ENCODE measurements at places on chromosomes 2 and 18.
A peak's percentile ranks its signal among the peaks of the same experiment; 100 is the strongest.

DNA sequence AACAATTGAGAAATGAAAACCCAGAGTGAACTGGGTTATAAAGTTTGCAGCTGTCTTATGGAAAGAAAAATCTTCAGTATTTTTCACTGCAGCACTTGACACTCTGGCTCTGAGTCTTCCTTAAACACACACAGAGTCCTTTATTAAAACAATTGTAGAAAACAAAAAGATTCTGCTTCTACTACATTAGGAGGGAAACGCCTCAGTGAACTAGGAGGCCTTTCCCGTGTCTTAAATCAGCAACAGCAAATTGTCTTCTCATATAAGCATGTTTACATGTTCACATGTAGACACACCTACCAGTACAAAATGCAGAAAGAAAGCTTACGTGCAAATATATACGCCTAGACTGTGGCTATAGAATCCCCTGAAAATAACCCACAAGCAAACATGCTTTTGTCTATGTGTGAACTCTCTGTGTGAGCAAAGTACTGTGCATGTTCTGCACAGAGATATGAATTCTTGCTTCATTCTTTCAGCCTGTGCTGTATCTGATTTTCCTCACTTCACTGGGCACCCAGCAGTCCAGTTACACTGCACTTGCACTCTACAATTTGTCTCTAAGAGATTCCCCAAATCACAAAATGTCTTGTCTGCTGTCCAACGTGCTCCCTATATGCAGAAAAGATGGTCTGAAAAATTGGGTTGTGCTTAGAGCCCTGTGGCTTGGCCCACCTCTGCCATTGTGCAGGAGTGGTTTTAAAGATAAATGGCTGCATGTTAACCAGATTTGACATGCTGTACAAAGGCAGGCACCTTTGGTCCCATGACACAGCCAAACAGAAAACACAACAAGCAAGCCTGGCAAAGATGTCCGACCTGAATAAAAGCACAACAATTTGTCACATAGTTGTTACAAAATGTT is 24.5 kb downstream of the ZEB2 start:
- no peak for DNase-seq

DNA sequence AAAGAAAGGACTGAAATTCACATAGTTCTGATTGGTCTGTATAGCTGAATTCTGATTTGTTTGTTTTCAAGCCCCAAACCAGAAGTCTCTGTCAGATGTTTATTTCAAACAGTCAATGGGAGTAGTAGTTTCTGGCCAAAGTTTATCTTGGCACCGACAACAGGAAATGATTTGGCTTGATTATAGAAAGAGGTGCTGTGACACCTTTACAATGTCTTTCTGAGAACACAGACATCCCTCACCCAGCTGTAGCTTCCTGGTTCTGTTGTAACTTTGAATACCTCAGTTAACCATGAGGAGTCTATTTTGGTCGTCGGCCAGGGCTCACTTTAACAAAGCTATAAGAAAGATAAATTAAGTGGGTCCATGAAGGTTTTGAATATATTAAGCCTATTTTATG is 545.0 kb upstream of the ZNF804A start:
- DNase-seq, result no peak

GRCh38 chr2:130887643-130888042 is 50.9 kb downstream of the ARHGEF4 start:
- DNase-seq, result no peak

DNA sequence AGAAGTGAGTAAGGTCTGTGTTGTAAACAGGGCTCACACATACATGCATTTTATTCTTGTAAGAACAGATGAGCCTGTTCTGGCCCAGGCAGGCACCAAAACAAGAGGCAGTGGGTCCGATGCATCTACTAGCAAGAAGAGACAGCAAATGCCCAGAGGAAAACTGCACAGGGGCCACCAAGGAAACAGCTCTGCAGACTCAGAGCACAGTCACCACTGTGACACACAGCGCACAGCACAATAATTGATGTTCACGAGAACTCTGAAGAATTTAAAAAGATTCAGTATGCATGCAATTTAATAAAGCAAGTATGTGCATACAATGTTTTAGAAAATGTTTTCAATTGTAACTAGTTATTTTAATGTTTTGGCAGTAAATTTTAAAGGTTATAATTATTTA is 24.8 kb downstream of the LONRF2 start:
- DNase-seq, result no peak

DNA sequence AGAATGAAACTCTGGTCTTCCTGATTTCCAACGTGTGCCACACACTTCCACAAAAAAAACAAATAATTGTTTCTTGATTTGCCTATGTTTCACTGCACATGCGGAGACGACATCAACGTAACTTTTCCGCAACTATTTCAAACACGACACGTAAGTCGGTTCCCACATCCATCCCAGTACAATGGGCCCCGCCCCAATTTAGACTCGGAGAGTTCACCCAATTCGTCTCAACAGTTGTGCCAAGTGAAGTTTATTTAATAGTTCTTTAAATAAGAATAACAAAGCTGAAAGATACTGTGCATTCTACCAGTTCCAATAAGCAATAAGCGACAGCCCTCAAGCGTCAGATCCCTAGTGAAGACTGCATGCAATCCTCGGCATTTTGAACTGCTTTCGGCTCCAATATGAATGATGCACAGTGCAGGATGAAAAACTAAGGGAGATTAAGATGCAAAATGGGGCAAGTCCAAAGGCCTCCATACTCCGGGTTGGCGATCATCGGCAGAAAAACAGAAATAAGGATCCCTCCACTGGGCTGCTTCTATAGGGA is 664 bp downstream of the CCT4 start:
- DNase-seq, result no peak

GRCh38 chr18:28048612-28049011 is 128.3 kb downstream of the CDH2 start:
- no peak for DNase-seq

DNA sequence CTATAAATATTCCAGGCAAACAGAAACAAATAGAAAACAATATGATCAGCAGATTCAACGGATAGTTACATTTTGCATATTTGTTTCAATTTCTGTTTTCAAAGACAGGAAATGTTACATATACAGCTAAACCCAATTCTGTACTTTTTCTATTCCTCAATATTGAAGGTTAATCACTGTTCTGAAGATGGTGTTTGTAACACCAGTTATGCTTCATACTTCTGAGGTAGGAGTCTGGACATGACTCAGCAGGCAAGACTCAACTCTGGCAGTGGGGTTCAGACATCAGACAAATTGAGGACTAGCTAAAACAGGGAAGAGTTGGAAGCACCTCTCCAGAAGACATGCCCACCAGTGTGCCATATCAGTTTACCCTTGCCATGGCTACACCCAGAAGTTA is 16.6 kb downstream of the SERPINB13 start:
- no peak for DNase-seq

- no peak for DNase-seq
These were observed 183.7 kb downstream of the NRP2 start for GRCh38 chr2:205865905-205866441.

GRCh38 chr2:45816272-45816671 is 164.8 kb downstream of the PRKCE start:
- no peak for DNase-seq

GRCh38 chr2:218893349-218894150 is 12.9 kb downstream of the WNT10A start:
- no peak for DNase-seq

GRCh38 chr2:237864444-237864931 is 5.1 kb downstream of the RAMP1 start:
- DNase-seq, result no peak

DNA sequence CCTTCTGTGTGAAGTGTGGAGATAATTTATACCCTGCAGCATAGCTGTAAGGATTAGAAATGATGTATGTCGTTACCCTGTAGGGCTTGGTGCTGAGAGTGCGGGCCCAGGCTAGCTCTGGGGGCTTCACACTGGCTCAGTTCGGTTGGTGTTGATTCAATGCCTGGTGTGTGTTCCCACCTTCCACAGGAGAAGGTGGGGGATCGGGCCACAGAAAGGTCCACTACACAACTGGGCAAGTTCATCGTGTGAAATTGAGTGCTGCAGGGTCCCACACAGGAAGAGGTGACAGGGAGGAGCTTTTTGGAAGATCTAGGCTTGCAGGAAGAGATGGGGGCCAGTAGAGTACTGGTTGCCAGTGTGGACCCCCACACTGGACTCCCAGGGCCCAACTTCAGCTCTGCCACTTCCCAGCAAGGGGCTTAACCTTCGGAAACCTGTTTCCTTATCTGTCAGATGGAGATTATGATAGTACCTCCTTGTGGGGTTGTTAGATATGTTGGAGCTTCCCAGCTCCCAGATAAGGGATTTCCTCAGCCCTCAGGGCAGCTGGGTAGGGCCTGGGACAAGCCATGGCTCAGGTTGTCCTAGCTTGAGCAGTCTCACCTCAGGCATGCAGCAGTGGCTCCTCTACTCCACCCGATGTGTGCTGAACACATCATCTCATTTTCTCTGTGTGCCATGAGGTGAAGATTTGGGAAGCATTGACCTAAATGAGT is 71.5 kb downstream of the TMEM247 start:
- no peak for DNase-seq

DNA sequence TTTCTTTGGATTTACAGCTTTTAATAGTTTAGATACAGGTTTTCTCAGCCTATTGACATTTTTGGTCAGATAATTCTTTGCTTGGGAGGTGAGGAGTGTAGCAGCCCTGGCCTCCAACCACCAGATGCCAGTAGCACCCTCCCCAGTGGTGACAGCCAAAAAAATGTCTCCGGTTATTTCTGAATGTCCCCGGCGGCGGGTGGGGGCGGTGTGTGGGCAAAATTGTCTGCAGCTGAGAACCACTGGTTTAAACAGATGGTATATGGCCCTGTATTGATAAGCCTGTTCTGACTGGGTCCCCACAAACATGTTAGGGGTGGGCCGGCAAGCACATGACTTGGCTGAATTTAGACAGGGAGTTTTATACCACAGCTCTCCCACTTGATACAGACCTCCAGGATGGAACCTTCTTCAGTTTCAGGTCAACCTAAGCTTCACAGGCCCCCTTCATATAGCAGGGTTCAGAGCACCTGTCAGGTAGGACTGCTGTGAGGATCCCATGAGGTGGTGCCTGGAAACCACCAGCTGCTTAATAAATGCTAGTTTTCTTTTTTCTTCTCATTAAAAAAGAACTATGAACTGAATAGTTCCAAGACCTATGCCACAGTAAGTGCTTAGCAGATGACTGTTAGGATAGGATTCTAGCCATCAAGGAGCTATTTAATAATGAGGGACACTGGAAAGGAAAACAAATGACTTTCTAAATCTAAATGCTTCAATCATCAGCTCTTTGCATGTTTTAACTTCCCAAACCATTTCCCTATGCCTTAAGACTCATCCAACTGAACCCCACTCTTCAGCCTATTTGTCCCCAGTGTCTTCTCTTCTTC is 18.1 kb downstream of the LPIN2 start:
- DNase-seq, result peak; percentile 62

- DNase-seq, result no peak
These were observed 66.0 kb upstream of the HAAO start for GRCh38 chr2:42858140-42859005.

- peak; percentile 99 for DNase-seq
These were observed 20.4 kb downstream of the TMSB10 start for GRCh38 chr2:84925724-84926376.

GRCh38 chr2:8534729-8535468 is 147.0 kb upstream of the ID2 start:
- no peak for DNase-seq

GRCh38 chr2:45726188-45726587 is 74.7 kb downstream of the PRKCE start:
- DNase-seq, result no peak

GRCh38 chr2:239359196-239359912 is 41.5 kb downstream of the HDAC4 start:
- no peak for DNase-seq

- DNase-seq, result no peak
These were observed 6.1 kb upstream of the GMPPA start for GRCh38 chr2:219492575-219492974.

DNA sequence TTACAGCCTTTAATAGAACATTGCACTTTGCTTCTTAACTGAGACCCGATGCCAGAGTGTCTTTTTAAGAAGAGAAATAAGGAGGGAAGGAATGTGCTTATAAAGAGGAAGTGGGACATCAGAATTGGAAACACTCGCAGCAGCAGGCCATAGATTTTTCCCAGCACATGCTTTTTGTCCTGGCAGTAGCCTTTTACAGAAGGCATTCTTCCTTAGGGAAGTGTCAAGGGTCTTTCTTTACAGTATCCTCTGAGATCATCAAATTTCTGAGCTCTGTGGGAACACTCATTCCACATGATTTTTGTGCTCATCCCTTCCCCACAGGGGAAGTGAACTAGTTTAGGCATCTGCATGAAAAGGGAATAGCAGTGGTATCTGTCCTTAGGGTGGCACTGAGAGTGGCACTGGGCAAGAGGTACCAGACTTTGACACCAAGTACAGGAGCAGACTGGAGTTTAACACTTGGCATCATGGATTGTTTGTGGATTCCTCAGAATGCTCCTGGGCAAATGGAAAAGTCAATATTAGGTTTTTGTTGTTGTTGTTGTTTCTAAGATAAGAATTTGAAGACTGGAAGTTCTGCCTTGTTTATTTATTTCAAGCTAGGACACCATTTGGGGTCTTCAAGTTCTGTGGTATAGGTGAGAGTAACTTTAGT is 4.1 kb downstream of the MYO1B start:
- no peak for DNase-seq

GRCh38 chr2:14944562-14945346 is 312.2 kb downstream of the LRATD1 start:
- DNase-seq, result no peak

DNA sequence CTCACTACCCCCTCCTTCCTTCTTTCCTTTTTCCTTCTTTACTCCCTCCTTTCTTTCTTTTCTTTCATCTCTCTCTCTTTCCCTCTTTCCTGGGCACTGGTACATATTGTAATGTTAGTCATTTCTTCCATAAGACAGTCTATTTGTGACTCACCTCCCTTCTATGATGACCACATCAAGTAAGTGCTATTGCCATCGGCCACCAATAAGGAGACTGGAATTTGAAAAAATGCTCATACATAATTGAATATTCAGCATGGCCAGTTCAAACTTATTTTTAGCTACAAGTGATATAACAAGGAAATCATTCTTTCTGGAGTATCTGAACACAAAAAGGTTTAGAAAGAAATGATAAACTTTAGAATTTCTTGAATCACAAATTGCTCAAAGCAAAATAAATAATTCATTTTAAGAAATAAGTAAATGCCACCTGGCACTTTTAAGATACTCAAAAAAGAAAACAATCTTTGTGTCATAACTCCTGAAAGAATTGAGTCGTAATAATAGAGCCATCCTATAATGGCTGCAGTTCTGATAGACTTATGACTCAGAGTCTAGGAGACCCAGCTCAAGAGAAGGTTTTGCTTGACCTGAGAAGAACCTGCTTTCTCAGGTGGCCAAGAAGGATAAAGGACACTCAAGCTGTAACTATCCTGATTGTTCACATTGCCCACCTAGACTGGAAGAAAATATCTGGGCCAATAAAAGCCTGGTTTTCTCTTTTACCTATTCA is 51.6 kb upstream of the CCBE1 start:
- no peak for DNase-seq

DNA sequence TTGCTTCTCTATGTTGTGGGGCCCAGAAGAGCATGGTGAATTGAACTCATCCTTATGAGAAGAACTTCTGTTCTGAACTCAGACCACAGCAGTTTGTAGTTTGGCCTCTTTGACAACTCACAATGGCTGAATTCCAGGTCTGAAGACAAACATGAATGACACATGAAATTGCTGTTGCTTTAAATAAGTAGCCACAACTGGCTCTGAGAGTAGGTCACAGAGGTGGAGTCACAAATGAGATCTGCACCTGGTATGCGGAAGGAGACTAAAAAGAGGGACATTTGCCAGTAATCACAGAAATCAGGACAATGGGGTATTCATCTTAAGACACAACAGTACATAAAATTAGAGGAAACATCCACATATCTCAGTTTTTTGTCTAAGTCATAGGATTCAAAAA is 290.3 kb upstream of the MMADHC start:
- no peak for DNase-seq

All from activated T-cell treated with anti-CD3 and anti-CD28 coated beads, Interleukin-2, amount 50 U/mL, for 4 hours (primary cell).